ENCODE measurements at places on chromosomes 16 and 17.

- DNase-seq = peak; percentile 92
Observed at GRCh38 chr17:57557834-57558681, 187.0 kb downstream of the CCDC182 start.

DNA sequence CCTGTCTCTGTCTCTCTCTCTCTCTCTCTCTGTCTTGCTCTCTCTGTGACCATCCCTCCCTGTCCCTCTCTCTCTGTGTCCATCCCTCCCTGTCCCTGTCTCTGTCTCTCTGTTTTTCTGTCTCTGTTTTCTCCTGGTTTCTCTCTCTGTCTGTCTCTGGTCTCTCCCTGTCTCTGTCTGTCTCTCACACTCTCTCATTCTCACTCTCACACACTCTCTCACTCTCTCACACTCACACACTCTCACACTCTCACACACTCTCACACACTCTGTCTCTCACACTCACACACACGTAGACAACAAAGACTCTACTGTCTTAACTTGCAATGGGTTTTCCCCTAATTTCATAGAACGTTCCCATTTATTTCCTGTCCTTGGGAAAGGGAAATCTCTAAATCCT is 299.5 kb downstream of the FOXL1 start:
- no peak for DNase-seq

GRCh38 chr17:2974347-2974746 is 89.1 kb downstream of the OR1D5 start:
- DNase-seq = no peak

DNA sequence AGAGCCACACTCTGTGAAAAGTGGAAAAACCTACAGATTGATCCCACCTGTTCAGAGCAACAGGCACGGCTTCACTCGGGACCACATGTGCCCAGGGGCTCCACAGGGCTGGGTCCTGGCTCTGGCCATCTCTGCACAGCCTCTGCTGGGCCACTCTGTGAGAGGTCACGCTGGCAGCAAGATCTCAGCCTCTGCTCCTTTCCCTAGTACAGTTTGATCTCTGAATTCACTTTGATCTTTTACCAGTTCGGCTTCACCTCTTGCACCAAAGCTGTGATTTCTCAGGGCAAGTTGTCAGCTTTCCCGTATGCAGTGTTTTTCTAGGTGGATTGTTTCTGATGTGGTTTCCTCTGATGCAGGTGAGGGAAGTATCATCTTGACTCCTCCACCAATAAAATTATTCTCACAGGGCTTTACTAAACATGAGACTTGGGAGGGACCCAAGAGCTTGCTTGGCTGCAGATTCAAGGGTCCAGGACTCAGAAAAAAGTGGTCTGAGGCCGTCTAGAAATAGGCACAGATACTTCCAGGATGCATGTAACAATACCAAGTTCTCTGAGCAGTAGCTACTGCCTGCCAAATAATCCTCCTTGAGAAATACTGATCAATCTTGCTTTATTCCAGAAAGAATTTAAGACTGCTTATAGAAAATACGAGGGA is 24.0 kb upstream of the ALDH3A1 start:
- DNase-seq = no peak

DNA sequence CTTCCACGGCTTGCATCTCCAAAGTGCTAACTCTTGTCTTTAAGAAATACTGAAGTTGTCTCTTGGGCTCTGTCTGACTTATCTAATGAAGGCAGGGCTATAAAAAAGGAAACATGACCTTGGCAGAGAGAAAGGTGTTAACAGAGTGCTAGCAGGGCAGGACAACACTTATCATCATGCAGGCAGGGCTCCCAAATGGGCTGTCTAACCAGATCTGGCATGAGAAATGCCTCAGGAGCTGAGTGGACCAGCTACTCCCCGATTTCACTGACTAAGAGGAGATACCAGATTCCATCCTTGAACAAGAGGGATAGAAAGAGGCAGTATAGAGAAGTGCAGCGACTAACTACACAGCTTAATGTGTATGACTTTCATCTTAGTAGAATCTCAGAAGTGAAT is 32.6 kb downstream of the PMP22 start:
- DNase-seq = no peak

GRCh38 chr17:76384222-76384986 is at the start of gene SPHK1:
Gene SPHK1, plus strand, starts transcription at chr17:76384609. Its CDS starts 1,036 bp downstream, at chr17:76385645.
- peak; percentile 89 for DNase-seq

- no peak for DNase-seq
Observed at GRCh38 chr17:77700165-77700881, 258.2 kb upstream of the TNRC6C start.

DNA sequence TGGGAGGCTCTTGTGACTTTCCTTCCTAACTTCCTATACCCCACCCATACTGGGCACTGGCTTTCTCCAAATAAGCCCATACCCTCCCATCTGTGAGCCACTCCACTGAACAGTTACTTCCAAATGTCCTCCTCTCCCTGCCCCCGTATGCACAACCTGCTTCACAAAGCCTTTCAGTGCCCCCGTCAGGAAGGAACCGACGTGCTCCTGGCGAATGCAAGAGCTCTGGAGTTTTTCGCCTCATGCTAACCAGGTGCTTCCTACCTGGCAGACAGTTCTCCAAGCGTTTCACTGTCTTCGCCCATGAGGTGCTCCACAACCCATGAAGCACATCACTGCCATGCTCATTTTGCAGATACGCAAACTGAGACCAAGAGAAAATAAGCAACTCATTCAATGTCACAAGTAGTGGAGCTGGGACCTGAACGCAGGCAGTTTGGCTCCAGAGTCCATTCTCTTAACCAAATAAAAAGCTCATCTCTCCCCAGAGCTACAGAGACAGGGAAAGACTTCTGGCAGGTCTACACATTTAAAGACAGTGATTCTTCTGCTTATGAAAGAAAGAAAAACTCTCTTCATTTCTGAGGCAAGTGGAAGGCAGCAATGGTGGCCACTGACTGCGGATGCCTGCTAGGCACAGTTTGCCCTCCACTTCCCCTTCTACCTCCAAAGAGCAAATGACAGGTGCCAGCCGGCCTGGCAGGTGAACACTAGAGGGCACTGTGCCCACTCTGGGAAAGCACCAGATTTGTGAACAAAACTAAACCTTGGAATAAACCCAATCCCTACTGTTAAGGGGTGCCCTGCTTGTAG is 23.8 kb downstream of the SPHK1 start:
- peak; percentile 91 for DNase-seq

GRCh38 chr16:1526608-1527555 is 6.6 kb upstream of the TMEM204 start:
- no peak for DNase-seq

DNA sequence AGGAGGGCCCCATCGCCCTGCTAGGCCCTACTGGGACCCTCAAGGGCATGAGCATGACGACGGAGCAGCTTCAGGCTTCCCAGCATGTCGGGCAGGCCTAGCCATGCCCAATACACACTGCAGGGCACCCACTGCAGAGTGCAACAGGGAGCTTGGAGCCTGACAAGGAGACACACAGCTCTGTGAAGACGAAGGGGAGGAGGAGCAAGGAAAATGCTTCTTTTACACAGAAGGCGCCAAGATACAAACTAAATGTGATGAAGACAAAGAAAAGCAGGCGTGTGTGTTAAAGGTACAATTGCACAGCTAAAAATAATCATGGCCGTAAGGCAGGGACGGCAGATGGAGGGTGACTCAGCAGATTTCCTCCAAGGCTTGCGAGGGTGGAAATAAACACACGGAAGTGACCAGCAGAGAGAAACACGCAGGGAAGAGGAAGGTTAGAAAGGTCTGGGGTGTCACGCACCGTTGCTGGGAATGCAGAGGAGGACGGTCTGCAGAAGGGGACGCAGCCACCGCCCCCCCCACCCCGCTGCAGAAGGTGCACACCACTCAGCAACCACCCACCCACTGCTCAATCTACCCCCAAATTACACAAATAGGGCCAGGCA is 108.5 kb downstream of the ZNF778 start:
- DNase-seq = peak; percentile 60
